ENCODE measurements at places on chromosomes 5 and 9. TPM values are rescaled to one million over a fixed set of nuclear protein-coding genes. Genes with fewer than 3 reads are reported as not detected.

- peak overlapping the region; percentile 82 for H3K27ac ChIP-seq
- H3K4me1 ChIP-seq: peaks cover 23% of the 10 kb centered on the region
- H3K4me3 ChIP-seq: peak overlapping the region; percentile 79
These were observed 797 bp downstream of the TOR2A start for GRCh38 chr9:127734247-127734746.

DNA sequence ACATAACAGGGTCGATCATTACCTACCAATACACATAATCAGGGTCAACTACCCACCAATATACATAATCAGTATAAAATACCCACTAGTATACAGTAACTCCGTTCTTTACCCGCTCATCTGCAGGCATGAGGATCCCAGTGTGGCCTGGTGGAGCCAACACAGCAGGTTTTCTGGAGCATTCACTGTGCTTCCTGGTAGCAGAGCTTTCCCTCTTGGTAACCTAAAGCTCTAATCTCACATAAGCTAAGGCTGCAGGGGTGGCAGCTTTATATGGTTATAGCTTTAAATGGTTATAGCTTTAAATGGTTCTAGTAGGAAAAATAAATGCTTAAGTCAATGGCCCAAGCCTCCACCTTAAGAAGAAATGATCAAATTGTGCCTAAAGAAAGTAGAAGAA, 11.9 kb downstream of the LCN1 start:
- H3K27ac ChIP-seq: no peak overlapping the region
- no peaks in the 10 kb centered on the region for H3K36me3 ChIP-seq
- no peak overlapping the region for H3K4me3 ChIP-seq
- no peak for DNase-seq
- H3K27me3 ChIP-seq: peaks cover 29% of the 10 kb centered on the region
- peaks cover 23% of the 10 kb centered on the region for H3K4me1 ChIP-seq

GRCh38 chr9:136847088-136847825, 2.0 kb upstream of the PHPT1 start:
- peak overlapping the region; percentile 80 for H3K27ac ChIP-seq
- DNase-seq: peak; percentile 40
- peaks cover 18% of the 10 kb centered on the region for H3K27me3 ChIP-seq
- peaks cover 28% of the 10 kb centered on the region for H3K4me1 ChIP-seq
- peak overlapping the region; percentile 93 for H3K4me3 ChIP-seq
- peaks cover 13% of the 10 kb centered on the region for H3K36me3 ChIP-seq

DNA sequence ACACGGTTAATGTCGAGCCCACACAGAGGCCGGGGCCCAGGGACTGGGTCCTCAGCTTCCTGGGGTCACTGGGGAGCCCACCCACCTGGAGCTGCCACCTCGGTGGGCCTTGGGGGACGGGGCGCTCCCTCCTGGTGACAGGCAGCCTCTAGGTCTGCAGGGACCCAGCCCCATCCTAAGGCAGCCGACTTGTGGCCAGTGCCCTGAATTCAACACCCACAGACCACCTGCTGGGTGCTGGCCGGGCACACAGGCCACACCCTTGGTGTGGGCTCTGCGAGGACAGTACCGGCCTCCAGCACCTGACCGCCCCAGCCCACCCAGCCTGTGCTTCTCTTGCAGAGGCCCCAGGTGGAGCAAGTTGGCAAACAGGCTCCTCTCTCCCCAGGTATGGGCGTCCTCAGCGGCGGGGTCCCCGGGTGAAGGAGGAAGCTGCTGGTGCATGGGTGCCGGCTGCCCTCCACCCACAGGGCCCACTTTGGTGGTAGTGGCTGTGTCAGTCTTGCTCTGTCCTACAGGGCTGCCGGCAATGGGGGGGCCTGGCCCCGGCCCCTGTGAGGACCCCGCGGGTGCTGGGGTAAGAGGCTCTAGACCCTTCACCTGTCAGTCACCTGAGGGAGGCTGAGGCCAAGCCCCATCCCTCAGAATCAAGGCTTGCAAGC, 8.3 kb downstream of the ENTPD8 start:
- no peak overlapping the region for H3K27ac ChIP-seq
- DNase-seq: no peak
- no peaks in the 10 kb centered on the region for H3K27me3 ChIP-seq
- no peaks in the 10 kb centered on the region for H3K4me1 ChIP-seq
- no peak overlapping the region for H3K4me3 ChIP-seq
- H3K36me3 ChIP-seq: no peaks in the 10 kb centered on the region

Gene LHFPL2
- total RNA-seq: 0.30 TPM

Measured in activated CD4-positive, alpha-beta memory T cell treated with anti-CD3 and anti-CD28 coated beads, Interleukin-2, amount 10 ng/mL, durations not matched to agents 7 days and 5 days (primary cell).